ACHN (cell line): ENCODE measurements at places on chromosomes 11 and 22.

- no peak for DNase-seq
These were observed 37.7 kb upstream of the CCND1 start for GRCh38 chr11:69603111-69603836.

- no peak for DNase-seq
These were observed 72.8 kb downstream of the SFI1 start for GRCh38 chr22:31569126-31569525.

DNA sequence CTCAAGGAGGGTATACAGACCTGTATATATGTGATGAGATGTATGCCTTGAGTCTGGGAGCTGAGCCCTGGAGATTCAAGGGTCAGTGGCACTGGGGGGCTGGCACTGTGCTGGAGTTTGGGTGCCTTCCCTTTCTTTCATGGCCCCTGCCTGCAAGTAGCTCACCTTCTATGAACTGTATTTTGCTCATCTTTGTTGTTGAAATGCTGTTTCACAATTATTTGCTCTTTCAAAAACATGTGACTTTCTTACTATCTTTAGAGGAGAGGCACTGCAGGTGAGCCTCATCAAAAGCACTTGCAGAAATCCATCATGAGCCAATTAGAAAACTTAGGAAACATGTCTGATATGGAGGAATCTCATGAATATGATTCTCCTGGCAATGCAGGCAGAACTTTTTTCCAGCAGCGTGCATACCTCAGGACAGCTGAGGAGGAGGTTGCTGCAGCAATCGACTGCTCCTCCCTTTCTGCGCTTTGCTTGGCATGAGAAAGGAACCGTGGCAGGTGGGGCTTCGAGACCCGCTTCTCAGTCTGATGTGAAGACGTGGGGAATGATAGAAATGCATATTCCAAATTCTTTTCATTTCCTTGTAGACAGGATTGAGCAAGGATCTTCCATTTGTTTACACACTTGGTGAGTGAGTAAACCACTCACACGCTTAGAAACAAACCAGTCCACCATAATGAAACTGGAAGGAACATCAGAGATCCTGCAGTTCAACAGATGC lies 178.4 kb upstream of the E2F8 start:
- DNase-seq, result no peak

DNA sequence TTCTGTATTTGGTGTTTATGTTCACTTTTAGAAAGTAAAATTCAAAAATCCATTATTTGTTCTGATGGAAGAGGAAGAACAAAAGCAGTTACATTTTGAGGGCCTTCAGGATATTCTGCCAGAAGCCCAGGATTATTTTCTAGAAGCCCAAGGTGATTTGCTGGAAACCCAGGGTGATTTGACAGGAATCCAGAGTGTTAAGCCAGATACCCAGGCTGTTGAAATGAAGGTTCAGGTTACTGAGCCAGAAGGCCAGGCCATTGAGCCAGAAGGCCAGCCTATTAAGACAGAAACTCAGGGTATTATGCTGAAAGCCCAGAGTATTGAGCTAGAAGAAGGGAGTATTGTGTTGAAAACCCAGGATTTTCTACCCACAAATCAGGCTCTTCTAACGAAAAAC lies 33.1 kb downstream of the CCDC15 start:
- DNase-seq, result no peak

- DNase-seq, result no peak
These were observed 51.4 kb downstream of the ME3 start for GRCh38 chr11:86620891-86621521.

DNA sequence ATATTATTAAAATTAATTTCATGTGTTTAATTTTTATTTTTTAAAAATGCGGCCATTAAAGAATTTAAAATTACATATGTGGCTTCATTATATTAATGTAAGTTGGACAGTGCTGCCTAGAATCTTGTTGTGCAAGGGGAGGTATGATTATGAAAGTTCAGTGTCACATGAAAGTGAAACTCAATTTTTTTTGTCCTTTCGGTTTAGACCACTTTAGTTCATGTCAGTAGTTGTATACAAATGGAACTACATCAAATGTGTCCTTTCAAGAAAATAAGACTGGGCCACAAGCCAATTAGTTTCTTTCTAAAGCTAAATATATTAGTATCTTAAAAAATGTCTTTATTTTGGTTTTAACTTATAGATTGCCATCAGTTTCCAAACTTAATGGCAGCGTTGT lies 35.7 kb downstream of the TBCEL start:
- no peak for DNase-seq
